T-helper 2 cell treated with Interferon-gamma antibody and Interleukin-4, amounts not matched to agents 100 ng/mL and 5 ng/mL, for 36 hours (primary cell): ENCODE measurements at places on chromosomes 4 and X. TPM values are rescaled to one million over a fixed set of nuclear protein-coding genes. Genes with fewer than 3 reads are reported as not detected.

The MAGEC2 gene
- total RNA-seq: not detected in 2 replicates

The CENPVL1 gene
- not detected in 2 replicates for total RNA-seq

The LRP2BP gene
- total RNA-seq: 0.59 and 0.70 TPM in 2 replicates

The WNK3 gene
- 0.20 TPM in 1 of 2 replicates, not detected in the other for total RNA-seq

The PABPC1L2A gene
- total RNA-seq: not detected in 2 replicates

The CXCR3 gene
- total RNA-seq: 32.8 and 35.1 TPM in 2 replicates

The LPAR4 gene
- total RNA-seq: not detected in 2 replicates

The CRMP1 gene
- 0.66 and 0.95 TPM in 2 replicates for total RNA-seq

The SASH3 gene
- 199 and 210 TPM in 2 replicates for total RNA-seq

The PHEX gene
- total RNA-seq: 0.18 and 0.27 TPM in 2 replicates

The SPANXN3 gene
- total RNA-seq: not detected in 2 replicates

The FREM3 gene
- total RNA-seq: not detected in 2 replicates

The CSN3 gene
- not detected in 2 replicates for total RNA-seq

The IL21 gene
- 0.50 and 0.66 TPM in 2 replicates for total RNA-seq

The RGN gene
- total RNA-seq: not detected in 2 replicates

The RIBC1 gene
- total RNA-seq: 0.61 and 0.68 TPM in 2 replicates

The EREG gene
- total RNA-seq: not detected in 2 replicates

The CC2D2A gene
- total RNA-seq: not detected in 2 replicates

The RFC1 gene
- 64.9 and 68.5 TPM in 2 replicates for total RNA-seq

The AMER1 gene
- total RNA-seq: 3.7 TPM in 2 replicates

The PLAC8 gene
- 127 and 135 TPM in 2 replicates for total RNA-seq

The CDX4 gene
- not detected in 2 replicates for total RNA-seq

The CYBB gene
- total RNA-seq: 0.11 TPM in 1 of 2 replicates, not detected in the other

The NAT8L gene
- total RNA-seq: 1.8 and 2.0 TPM in 2 replicates

The RHOXF2 gene
- not detected in 2 replicates for total RNA-seq

The GPR101 gene
- total RNA-seq: not detected in 2 replicates

The AREG gene
- not detected in 2 replicates for total RNA-seq

The ZFP42 gene
- 0.11 TPM in 1 of 2 replicates, not detected in the other for total RNA-seq

The SCML2 gene
- 2.0 and 2.7 TPM in 2 replicates for total RNA-seq
